ENCODE measurements at places on chromosomes 3 and 15.

GRCh38 chr3:69250014-69250413, 127.6 kb upstream of the LMOD3 start:
- peak; percentile 3 for DNase-seq

DNA sequence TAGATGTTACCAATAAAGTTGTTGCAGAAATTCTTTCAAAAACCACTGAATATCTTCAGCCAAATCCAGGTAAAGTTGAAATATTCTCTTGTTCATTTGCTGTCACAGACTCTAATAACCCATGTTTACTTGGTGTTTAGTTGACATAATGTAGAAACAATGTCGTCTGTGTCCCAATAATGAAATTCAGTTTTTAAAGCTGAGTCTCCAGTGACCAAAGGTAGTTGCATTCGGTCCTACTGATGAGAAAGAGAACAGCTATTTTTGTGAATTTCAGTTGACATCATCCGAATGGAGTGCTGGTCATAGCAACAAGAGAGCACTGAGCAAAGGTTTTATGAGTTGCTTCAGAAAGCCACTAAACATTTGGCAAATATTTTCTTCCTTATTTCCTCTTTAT, 88.8 kb upstream of the ADAMTSL3 start:
- no peak for DNase-seq

- DNase-seq, result no peak
These were observed 31.3 kb downstream of the NOX5 start for GRCh38 chr15:69045802-69046201.

GRCh38 chr3:99950921-99951320, 133.3 kb downstream of the CMSS1 start:
- no peak for DNase-seq

- no peak for DNase-seq
These were observed 105.5 kb downstream of the PYDC2 start for GRCh38 chr3:191566469-191566868.

GRCh38 chr3:13839253-13839652, 40.6 kb downstream of the WNT7A start:
- no peak for DNase-seq

DNA sequence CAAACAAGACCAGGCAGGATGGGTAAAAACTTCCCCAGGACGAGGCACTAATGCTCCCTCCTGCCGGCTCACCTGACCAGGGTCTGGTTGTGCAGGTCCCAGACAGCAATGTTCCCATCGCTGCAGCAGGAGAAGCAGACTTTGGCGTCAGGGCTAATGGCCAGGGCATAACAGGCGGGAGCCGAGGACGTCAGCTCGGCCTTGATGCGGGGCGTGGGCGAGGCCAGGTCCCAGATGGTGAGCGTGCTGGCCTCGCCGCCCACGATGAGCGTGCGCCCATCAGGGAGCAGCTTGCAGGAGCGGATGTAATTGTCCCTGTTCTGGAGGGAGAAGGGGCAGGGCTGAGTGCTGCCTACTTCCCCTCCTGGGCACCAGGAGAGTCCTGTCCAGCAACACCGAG, 43.4 kb downstream of the TLE3 start:
- DNase-seq, result no peak

DNA sequence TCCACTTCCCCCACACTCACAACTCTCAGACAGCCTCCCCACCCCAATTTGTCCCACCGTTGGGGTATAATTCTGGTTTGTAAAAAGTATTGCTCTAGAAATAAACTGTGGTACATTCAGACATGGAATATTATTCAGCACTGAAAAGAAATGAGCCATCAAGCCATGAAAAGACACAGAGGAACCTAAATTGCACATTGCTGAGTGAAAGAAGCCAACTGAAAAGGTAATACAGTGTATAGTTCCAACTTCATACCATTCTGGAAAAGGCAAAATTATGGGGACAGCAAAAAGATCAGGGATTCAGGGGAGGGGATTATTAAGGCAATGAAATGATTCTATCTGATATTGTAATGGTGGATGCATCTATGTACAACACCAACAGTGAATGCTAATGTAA, 10.5 kb downstream of the ANXA2 start:
- DNase-seq, result no peak

- no peak for DNase-seq
These were observed 68.9 kb downstream of the MINDY2 start for GRCh38 chr15:58840048-58840447.

GRCh38 chr3:131550562-131551465, 48.0 kb upstream of the MRPL3 start:
- DNase-seq, result no peak

- DNase-seq, result no peak
These were observed 7.1 kb downstream of the SLC25A20 start for GRCh38 chr3:48891606-48892005.

DNA sequence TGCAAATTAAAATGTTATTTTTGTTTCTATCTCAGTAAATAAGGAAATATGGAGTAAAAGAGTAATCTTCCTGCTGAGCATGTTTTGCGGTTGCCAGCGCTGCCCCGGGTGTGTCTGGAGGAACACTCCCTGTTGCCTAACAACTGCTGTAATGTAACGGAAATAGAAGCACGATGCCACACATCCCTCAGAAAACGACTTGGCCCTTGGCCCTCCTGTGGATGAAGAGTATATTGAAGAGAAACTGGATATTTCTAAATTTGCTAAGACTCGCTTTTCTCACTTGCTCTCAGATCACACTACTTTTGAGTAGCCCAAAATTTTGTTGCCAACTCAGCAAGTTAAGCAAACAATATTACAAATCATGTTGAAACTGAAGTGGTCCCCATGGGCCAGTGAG, 18.9 kb downstream of the CX3CR1 start:
- DNase-seq, result peak; percentile 54

DNA sequence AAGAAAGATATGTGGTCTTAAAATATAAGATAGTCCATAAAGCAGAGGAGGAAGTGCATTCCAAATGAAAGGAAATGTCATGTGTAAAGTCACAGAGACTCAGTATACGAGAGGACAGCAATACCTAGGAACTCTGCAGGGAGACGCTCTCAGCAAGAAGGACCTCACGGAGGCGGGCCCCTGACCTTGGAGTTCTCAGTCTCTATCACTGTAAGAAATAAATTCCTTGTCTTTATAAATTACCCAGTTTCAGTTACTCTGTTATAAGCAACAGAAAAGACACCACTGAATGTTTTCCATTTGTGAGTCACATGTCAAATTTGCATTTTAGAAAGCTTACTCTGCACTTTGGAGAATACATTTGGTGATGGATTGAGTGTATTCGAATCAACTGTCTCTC, 140.6 kb downstream of the GBE1 start:
- no peak for DNase-seq

- DNase-seq, result no peak
These were observed 11.6 kb downstream of the MRPS25 start for GRCh38 chr3:15053541-15053940.

DNA sequence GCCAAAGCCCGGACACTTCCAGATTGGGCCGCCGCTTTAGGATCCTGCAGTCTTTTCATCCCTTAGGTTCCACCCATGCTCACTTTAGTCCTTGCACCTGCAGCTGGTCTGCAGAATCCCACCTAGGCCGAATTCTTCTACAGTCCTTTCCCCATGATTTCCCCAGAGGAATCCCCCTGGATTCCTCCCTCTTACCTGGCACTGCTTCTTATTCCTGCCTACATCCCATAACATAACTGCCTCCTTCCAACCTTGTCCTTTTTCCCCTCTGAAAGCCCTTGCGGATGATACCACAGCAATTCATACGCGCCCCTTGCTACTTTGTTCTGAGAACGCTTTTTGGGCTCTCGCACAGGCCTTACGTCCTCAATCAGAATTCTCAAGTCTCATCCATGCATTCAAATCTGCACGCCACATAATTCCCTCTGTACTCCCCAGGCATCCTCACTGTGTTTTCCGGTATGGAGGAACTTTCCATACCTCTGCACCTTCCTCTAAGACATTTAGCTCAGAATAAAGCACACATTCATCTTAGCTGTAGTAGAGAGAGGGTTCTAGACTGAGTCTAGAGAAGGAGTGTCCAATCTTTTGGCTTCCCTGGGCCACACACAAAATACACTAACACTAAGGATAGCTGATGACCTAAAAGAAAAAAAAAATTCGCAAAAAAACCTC, 619 bp downstream of the EIF2AK4 start:
- no peak for DNase-seq

DNA sequence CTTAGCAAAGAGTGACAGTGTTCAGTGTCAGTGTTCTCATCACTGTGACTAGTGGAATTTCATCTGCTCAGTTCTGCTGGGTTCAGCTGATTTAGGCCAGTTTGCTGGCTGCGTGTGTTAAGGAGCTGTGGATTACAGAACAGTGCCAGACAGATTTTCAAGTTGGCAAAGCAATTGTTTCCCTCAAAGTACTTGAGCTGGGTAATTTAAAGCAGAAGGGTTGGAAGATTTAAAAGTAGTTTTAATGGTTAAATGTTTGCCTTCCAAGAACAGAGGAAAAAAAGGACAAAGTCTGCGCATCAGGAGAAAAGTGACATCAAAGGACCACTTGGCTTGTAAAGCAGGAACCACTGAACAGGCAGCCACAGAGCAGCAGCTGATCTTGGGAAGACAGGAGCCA, 8.7 kb downstream of the ESYT3 start:
- no peak for DNase-seq

- DNase-seq, result no peak
These were observed 3.8 kb upstream of the GABPB1 start for GRCh38 chr15:50358845-50359244.

GRCh38 chr3:38455639-38456430, 2.1 kb downstream of the ACVR2B start:
- DNase-seq, result no peak

GRCh38 chr3:16378920-16379319, 113.9 kb downstream of the OXNAD1 start:
- DNase-seq, result no peak

DNA sequence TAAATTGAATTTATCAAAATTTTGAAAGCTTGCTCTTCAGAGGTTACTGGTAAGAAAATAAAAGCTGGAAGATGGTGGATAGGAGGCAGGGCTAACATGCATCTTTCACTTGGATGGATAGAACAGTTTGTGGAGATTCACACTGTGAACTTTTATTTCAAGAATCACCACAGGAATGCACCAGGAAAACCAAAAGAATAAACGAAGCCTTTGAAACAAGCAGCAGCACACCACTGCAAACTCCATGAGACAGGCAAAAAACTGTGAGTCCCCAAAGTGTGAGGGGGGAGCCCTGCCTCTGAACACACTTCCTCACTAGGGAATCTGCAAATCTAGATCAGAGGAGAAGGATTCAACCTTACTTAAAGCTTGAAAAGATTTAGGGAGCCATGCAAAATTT, 122.2 kb downstream of the RTP4 start:
- DNase-seq, result no peak

DNA sequence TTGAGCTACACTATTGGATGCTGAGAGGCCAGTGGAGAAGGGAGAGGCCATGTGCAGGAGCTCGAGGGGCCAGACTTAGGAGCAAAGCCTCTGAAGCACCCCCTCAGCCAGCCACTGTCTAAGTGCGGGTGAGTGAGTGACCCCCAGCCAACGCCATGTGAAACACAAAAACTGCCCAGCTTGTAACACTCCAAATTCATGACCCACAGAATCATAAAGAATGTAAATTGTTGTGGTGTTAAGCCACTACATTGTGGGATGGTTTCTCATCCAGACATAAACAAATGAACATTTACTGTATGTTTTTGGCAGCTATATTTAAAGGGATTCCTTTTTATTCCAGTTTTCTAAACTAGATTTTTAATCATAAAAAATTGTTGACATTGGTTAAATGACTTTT, 27.2 kb upstream of the TMEM158 start:
- DNase-seq, result no peak

DNA sequence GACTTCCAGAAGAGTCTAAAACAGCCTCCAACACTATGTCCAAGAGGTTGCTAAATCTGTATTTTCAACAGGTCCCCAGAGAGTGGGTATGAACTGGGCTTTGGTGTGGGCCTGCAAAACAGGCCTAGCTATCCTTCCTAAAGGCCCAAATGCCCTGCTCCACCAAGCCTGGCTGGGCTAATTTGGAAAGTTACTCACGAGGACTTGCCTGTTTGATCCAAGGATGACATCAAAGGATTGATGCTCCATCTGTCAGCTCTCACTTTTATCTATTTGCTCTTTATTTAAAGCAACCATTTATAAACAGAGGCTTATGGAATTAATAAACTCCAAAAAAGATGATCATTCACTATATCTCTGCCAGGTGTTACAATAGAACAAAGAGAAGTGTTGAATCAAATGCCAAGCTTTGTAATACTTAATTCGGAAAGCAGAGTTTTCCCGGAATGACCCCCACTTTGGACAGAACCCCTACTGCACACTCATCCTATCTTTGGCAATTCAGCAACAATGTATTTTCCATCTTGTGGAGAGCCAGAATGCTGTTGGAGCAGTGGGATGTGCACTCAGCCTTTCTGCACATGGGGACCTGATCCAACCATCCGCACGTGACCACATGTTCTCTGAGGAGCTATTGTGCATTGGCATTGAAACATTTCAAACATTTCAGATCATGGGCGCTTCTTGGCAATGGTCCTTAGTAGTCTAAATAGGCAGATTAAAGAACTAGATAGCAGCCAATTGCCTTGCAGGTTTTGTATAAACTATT, 163.3 kb upstream of the THBS1 start:
- DNase-seq, result no peak

- peak; percentile 80 for DNase-seq
These were observed 72.4 kb downstream of the CHDH start for GRCh38 chr3:53773611-53774368.

- DNase-seq, result no peak
These were observed 15.9 kb upstream of the LTF start for GRCh38 chr3:46480491-46481195.

DNA sequence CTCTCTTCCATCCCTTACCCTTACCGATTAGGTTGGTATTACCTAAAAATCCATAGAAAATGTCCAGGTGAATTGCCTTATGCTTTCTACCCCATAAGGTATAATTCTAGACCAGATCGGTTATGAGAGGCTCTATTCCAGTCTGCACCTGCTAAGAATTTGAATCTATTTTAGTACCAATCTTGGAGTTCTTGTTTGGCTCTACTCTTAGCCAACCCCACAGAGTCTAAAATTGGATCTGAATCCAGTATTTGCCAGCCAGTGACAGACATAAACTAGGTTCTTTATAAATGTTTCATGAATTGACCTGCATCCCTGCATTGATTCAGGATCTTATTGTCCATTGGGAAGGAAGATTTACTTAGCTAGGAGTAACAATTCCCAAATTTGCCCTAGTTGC, 6.5 kb downstream of the KLHL24 start:
- no peak for DNase-seq

DNA sequence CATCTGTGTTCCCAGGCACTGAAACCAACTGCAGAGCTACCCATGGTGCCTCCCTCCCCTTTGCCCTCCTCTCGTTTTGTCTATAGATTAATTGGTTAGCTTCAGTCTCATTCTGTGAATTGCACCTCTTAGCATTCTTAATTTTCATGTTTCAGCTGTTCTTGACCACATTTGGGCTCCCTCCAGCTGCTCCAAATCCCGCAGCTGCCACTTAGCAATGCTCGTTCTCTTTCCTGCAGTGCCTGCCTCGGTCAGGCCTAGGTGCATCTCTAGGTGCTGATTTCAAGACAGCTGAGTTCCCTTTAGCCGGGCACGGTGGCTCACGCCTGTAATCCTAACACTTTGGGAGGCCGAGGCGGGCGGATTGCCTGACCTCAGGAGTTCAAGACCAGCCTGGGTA, 47.0 kb upstream of the SMAD3 start:
- DNase-seq, result no peak

- no peak for DNase-seq
These were observed 632.7 kb downstream of the NTRK3 start for GRCh38 chr15:87623832-87624231.

GRCh38 chr3:147185781-147186180, 220.6 kb downstream of the ZIC4 start:
- DNase-seq, result no peak

GRCh38 chr3:76958274-76958673, 81.6 kb upstream of the ROBO2 start:
- DNase-seq, result no peak

- no peak for DNase-seq
These were observed 3.5 kb upstream of the SHISA5 start for GRCh38 chr3:48507256-48508061.

Data from fibroblast of skin of left biceps (primary cell).